ENCODE measurements at places on chromosomes 5 and 9.

- no peak for DNase-seq
Measured at GRCh38 chr9:20594608-20595007, 27.7 kb downstream of the MLLT3 start.

- peak; percentile 38 for DNase-seq
Measured at GRCh38 chr5:174843263-174844250, 119.2 kb downstream of the MSX2 start.

DNA sequence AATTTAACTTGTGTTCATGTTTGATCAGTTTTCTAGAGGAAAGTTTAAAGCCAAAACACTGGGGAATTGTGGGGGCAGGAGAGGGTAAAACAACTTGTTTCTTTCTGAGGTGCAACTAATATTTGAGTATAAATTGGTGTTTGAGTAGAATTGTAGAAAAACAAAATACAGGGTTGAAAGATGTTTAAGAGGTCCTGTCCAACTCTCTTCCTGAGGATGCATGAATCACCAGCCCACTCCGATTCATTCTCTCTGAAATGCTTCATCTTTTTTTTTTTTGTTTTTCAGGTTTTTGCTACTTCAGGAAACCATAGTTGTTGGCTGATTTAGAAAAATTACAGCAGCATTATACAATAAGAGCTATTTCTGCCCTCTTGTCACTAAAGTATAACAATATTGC lies 42.4 kb upstream of the TMC1 start:
- DNase-seq: no peak

GRCh38 chr9:106708475-106709146 lies 154.4 kb upstream of the ZNF462 start:
- DNase-seq: peak; percentile 51

- DNase-seq: no peak
Measured at GRCh38 chr9:6758248-6758497, 400 bp downstream of the KDM4C start.

- no peak for DNase-seq
Measured at GRCh38 chr9:114212826-114213225, 57.5 kb downstream of the COL27A1 start.

DNA sequence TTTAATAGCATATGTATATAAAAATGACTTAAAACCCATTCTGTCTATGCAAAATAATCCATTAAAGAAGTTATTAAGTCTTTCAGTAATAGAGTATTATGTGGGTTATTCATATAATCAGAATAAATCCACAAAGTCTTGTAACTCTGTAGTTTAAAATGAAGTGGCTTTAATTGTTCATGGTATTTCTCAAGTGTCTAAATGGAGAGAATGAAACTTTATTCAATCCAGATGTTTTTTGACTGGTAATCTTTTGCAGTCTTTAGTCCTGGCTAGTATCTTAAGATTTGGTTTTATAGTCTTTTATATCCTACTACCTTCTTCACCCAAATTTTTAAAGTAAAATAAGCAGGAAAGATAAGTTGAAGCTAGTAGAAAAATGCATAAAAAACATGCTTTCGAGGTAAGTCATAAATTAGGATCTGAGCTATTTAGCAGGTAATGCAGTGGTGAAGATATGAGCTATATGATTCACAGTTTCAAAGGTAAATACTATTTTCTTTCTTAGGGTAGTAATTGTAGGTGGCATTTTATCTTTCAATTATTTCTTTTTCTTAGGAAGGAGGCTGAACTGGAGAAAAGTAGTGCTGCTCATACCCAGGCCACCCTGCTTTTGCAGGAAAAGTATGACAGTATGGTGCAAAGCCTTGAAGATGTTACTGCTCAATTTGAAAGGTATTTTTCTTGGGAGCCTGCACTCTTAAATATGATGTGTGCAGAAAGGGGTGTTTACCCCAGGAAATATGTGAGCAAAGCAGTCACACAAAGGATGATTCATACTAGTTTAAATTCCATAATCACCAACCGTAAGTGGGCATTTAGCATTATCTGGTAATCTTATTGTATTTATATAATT lies 17.9 kb downstream of the HMMR start:
- DNase-seq: no peak
